Glutamatergic neuron (in vitro differentiated cells): ENCODE measurements at places on chromosomes 11 and 22. TPM values are rescaled to one million over a fixed set of nuclear protein-coding genes. Genes with fewer than 3 reads are reported as not detected.
A peak's percentile ranks its signal among the peaks of the same experiment; 100 is the strongest.

Gene TEX12
- total RNA-seq, result not detected

Gene SIK3
- 22.2 TPM for total RNA-seq

DNA sequence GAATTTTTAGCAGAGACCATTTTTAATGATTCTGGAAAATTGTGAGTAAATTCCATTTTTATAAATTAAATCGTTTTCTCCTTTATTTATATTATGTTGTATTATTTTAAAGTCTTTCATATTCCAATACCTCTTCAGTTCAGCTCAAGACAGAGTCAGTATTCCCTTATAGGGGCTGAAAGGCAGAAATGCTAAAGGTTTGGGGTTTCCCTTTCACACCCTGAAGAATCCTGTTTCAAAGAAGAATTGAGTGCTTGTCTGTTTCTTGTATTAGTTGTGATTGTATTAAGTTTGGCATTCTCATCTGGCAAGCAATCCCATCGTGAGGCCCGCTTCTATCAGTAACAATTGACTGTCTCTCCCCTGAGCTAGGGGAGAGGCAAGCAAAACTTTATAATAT, 57.4 kb downstream of the PACSIN2 start:
- no peak for DNase-seq

GRCh38 chr11:134967746-134968145, 555.7 kb upstream of the B3GAT1 start:
- no peak for DNase-seq

- DNase-seq, result no peak
Measured at GRCh38 chr11:36230779-36231699, 58.2 kb downstream of the COMMD9 start.

DNA sequence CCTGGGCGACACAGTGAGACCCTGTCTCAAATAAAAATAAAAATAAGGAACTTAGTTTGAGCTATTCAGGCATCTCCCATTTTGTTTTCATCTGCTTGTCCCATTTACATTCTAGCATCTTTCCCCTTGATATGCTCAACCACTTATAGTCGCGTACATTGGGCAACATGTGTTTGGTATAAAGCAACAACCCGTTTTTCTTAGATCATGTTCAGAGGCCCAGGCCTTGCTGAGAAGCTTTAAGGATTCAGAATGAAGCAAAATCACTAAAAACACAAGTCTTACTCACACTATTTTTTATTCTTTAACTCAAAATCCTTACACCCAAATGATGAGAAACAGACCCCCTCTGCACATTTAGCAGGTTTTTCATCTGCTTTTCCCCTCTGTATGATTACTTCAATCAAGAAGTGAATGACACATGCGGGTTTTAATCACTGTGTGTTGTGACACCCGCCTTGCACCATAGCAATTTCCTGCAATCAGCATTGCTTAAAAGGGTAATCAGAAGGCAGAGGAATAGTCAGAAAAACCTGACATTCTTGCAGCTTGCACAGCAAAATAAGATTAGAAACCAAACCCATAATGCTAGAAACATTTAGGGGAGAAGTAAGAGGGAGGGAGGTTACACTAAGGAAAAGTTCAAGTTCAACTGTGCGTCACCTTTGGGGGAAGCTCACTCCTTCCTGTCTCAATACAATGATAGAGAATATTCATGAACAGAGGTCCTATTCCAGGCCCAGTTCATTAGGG, 25.9 kb downstream of the ALG9 start:
- no peak for DNase-seq

GRCh38 chr11:9759519-9760192, 95.8 kb downstream of the SWAP70 start:
- DNase-seq, result peak; percentile 49

DNA sequence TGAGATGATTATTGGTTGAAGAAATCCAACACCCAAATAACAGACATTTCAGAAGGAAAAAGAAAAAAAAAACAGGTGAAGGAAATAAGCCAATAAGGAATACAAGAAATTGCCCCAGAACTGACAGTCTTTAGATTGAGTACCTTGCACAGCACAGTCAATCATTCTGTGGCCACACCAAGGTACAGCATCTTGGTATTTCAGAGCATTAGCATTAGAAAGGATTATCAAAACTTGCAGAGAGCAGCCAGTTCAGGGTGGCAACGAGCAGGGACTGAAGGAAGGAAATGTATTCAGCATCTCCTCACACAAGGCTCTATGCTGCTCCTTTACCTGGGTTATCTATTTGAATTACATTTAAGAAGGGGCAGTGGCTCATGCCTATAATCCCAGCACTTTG, 2.1 kb downstream of the ADA2 start:
- no peak for DNase-seq

DNA sequence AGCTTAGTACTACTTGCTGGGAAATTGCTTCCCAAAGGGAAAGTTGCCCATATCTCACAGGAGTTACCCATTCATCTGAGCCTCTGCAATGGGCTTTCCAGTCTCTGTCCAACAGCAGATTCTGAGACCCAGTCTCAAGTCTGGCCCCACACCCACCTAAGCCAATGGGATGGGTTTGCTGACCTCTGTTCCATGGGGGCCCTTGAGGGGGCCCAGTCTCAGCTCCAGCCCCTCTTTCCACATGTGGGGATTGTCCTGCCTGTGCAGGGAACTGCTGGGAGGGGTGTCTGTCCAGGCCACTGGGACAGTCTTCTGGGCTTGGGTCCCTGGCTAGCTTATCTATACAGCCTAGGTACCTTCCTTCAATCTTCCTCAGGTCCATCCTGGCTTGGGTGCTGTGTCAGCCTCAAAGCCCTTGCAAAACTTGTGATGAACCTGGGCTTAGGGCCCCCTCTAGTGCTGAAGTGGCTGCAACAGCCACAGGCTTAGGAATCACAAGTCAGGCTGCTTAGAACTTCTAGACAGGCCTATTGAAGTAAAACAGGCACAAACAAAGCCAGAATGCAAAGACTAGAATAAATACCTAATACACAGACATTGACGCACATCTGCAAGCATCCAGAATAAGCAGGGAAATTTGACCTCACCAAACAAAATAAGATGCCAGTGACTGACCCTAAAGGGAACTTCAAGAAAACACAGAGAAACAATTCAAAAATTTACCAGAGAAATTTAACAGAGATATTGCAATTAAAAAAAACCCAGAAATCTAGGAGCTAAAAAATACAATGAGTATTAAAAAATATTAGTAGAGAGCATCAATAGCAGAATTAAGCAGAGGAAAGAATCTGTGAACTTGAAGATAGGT, 11.7 kb upstream of the PATL1 start:
- peak; percentile 63 for DNase-seq

DNA sequence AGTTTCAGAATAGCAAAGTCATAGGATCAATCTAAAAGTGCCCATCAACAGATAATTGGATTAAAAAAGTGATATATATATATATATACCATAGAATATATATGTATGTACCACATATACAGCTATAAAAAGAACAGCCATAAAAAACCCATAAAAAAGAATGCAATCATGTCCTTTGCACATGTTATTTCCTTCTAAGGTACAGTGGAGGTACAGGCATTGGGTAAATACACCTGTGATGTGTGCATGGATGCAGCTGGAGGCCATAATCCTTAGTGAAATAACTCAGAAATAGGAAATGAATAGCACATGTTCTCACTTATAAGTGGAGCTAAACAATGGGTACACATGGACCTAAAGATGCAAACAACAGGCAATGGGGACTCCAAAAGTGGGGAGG, 7.1 kb upstream of the DKK3 start:
- no peak for DNase-seq

DNA sequence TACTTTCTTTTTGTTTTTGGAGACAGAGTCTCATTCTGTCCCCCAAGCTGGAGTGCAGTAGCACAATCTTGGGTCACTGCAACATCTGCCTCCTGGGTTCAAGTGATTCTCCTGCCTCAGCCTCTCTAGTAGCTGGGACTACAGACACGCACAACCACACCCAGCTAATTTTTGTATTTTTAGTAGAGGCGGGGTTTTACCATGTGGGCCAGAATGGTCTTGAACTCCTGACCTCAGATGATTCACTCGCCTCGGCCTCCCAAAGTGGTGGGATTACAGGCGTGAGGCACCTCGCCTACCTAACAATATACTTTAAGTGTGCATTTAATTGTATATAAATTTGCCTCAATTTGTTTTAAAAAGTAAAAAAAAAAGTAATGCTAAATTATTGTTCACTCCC, 38.4 kb downstream of the GRK3 start:
- DNase-seq, result no peak

- no peak for DNase-seq
Measured at GRCh38 chr22:27488456-27489177, 312.9 kb downstream of the MN1 start.
